C1 segment of cervical spinal cord (tissue), 14 donors: ENCODE measurements at places on chromosomes 11 and 22.

DNA sequence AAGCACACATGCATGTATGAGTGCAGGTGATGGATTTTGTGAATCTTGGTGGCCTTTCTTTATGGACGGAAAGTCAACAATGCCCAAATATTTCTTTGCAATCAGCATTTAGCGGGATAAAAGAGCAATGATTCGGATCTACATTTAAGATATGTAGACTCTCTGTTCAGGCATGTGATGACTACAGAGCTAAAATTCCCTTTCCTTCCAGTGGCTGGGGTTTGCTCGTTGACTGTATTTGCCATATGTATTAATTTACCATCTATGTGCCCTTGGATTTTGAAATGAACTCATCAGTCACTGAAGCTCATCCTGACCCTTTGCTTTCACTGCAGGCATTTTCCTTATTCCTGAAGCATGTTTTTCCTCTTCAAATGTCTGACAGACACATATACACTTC lies 13.6 kb downstream of the BLID start:
- DNase-seq: no peak

DNA sequence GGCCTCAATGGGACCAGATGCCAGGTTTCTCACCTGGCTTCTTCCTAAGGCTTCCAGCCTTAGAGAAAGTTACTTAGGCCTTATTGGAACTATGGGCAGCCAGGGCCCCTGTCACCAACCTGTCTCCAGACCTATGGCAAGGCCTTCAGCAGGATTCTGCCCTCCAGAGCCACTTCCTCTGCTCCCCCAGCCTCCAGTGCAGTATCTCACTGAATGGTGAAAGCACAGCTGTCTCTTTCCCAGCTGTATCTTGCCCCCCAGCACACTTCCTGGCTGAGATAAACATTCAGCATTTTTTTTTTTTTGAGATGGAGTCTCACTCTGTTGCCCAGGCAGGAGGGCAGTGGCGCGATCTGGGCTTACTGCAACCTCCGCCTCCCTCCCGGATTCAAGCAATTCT lies 1.5 kb downstream of the SLC2A11 start:
- no peak for DNase-seq

DNA sequence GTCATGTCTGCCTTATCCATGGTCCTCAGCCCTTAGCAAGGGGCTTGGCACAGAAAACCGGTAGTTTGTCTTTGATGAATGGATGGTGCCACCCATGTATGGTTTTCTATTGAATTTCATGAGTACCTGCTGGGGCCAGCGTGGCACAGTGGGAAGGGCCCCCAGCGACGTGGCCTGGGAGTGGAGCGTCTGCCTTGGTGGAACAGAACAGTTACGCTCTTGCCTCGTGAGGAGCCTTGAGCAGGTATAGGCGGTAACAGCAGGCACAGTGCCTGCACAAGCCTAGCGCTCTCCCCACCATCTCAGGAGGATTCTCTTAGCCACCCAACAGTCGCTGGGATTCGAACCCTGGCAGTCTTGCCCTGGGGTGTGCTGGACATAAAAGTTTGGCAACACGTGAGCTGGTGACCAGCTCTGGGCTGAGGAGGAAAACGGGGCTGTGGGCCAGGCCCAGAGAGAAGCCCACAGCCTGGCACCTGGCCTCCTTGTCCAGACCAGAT lies 3.0 kb upstream of the SSH3 start:
- no peak for DNase-seq

DNA sequence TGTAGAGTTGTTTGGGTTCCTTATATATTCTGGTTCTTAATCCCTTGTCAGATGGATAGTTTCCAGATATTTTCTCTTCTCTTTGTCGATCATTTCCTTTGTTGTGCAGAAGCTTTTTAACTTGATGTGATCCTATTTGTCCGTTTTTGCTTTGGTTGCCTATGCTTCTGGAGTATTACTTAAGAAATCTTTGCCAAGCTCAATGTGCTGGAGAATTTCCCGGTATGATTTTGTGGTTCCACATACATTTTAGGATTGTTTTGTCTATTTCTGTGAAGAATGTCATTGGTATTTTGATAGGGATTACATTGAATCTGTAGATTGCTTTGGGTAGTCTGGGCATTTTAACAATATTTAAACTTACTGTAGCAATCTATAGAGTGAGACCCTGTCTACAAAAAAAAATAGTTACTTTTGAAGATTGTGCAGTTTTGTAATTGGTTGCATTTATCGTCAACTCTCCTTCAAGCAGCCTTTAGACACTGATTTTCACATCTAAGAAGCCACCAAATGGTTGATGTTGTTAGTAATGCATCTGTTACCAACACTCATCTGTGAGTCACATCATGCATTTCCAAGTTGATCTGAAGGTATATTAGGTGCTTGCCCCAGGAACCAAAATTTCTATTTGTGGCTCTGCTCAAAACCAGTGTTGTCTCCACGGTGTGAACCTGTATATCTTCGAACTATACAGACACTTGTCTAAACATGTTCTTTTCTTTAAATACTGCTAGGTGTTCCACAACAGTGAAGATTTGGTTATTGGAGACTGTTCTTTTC lies 21.4 kb downstream of the XRCC6 start:
- no peak for DNase-seq

GRCh38 chr22:17733466-17733865 lies 40.8 kb downstream of the BID start:
- no peak for DNase-seq

GRCh38 chr11:57460022-57460757 lies at the start of gene RTN4RL2:
TSS of gene RTN4RL2 (plus strand) at chr11:57460528. CDS start at chr11:57460866, 338 bp downstream.
- no peak for DNase-seq

GRCh38 chr22:31329029-31329428 lies 17.1 kb downstream of the PATZ1 start:
- no peak for DNase-seq

GRCh38 chr11:17702876-17703275 lies 16.5 kb upstream of the MYOD1 start:
- no peak for DNase-seq

DNA sequence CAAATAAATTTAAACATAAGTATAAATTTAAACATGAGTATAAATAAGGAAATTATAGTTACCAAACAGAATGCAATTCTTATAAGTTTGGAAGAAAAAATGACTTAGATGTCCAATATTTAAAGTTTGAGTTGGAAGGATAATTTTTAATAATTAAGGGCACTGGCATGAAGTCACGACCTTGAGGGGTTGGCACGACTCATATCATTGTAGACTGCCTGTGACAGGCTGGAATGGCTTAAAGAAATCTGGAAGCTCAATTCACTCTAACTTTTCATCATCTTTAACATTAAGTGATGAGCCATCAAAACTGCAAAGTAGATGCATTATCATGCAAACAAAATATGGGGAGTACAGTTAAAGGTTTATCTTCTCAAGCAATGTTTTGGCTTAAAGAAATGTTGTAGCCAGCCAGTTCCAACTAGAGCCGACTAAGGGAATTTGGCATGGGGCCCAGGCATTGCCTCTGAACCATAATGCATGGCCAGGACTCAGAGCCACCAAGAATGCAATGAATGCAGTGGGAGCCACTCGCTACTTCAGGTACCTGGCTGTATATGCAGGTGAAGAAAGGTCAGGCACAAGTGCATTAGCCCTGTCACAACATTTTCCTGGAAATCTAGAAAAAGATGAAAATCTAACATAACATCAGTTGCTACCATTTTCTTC lies 33.4 kb downstream of the PGR start:
- DNase-seq: no peak

DNA sequence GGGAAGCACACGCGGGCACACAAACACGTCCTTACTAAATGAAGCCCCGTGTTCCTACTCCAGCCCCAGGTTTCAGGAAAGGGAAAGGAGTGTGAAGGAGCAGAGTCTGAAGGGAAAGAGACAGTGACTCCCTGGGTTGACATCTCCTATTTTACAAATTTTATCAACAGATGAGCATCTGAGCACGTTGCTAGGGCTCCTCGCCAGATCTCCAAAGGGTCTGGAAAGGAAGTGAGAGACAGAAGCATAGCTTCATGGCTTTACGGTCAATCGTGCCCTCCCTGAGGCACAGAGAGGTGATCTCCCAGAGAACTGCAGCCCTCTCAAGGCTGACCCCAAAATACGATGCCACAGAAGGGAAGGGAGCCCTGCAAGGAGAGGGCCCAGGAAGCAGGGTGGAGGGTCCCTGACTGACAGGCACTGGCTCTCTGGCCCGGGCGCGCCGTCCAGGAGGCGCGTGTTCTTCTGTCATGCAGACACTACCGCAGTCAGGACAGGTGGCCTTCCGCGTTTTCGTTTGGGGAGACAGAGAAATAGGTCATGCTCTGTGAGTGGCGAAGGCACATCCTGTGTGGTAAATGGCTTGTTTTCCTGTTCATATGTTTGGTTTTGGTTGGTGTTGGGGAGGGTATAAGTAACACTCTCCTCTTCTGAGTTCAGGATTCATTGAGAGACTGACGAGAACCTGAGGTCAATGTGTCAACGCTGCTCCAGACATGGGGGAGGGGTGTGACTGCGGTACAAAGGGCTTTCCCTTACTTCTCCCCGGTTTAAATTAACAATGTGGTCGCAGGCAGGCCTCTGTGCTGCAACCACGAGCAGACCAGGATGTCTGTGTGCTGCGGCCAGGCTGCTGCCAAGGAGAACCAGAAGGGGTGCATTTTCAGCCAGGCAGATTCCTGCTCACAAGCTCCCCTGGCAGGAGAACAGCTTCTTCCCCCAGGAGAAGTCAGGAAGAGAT lies 813.3 kb downstream of the OPCML start:
- no peak for DNase-seq

DNA sequence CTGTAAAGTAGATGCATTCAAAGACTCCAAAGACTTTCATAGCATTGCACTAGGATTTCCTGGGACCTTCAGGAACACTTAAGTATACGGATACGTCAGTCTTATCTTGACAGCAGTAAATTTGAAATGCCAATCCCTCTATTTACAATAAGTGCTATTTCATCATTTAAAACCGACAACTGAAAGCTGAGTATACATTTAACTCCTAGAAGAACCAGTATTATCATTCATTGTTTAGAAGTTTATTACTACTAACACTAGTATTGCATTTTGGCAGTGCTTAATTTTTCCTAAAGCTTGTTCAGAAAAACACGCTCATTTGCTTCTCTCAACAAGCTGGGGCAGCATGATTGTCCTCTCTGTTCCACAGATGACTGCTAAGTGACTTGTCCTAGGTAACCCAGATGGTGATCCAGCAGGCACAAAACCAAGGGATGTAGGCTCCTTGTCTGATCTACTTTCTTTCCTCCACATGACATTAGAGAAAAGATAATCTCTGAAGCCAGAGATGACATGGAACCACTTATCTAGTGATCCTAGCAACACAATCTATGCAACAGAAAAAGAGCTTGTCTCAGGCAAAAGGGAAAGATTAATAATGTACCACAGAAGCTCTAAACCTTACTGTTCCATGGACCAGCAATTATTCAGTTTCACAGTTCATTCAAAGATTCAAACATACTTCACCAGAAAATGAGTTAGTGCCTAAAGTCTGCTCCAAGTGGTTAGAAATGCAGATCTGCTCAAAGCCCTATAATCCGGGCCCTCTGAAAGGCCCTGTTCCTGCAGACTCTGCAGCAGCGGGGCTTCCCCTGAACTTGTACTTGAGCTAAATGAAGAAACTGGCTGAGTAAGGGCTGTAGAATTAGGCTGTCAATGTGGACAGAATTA lies 5.2 kb downstream of the MAML2 start:
- DNase-seq: no peak

DNA sequence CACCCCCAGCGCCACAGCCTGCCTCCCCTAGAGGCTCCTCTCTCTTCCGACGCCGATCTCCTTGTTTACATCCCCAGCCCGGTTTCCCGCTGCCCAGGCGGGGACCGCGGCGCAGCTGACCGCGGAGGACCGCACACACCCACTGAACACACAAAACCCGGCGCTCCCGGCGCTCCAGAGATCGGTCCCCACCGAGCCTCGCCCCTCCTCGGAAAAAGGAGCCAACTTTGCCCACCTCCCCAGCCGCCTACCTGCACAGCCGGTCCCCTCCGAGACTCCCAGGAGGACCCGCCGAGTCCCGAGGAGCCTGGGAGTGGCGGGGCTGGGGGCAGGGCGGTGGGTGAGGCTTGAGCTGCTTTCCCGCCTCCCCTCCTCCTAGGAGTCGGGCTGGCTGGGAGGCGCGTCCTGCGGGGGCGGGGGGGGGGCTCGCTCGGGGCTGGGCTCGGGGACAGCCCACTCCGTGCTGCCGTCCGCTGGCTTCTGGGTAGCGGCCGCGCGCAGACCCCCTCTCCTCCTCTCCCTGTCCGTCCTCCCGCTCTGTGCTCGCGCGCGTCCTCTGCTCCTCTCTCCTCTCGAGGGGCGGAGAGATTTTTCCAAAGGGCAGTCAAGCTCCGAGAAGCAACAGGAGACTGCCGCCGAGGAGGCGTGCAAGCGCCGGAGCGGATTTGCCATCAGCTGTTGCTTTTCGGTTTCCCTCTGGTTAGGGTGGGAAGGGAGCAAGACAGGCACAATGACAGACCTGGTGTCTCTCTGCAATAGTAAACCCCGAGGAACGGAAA lies at the start of gene FXYD6:
Gene FXYD6, minus strand, starts transcription at position 318 of the 779 bp plus-strand sequence. CDS start 33,882 bp downstream, outside the sequence.
- DNase-seq: peak; percentile 53

DNA sequence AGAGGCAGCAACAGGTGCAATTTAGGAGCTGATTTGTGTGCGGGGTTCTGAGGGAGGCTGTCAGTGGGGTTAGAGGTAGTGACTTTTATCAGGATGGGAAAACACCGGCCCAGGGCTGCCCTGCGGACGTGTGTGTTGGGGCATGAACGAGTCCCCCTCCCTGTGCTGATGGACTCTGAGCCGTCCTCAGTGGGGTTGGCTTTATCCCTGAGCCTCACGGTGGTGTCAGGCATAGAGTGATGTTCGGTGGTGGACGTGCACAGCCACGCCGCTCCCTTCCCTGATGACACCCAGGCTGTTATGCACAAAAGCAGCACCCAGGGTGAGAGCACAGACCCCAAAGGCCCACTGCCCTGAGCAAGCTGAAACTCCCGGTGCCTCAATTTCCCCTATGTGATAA lies 809.1 kb downstream of the BRD1 start:
- DNase-seq: no peak

DNA sequence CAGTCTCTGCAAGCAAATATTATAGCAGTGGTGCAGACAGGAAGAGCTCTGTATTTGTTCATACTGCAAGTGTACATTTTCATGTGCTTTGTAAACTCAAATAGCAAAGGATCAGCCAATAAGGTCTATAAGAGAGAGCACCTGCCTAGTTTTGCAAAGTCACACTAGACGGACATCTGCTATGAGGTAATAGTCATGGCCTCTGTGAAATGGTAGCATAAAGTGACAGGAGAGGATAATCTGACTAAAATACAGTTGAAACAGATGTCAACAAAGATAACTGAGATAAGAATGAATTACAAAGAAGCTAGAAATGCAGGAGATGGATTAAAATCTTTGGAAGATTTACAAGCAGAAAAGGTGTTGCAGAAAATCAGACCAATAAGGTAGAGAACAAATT lies 70.6 kb upstream of the SPON1 start:
- no peak for DNase-seq

- DNase-seq: no peak
Measured at GRCh38 chr11:66277471-66278362, at the start of gene CNIH2. TSS of gene CNIH2 (plus strand) at chr11:66278175. CDS start at chr11:66278457, 282 bp downstream.
